H1 (cell line): ENCODE measurements at places on chromosomes 4 and X. TPM values are rescaled to one million over a fixed set of nuclear protein-coding genes. Genes with fewer than 3 reads are reported as not detected.

The TEX11 gene
- 0.61 and 0.74 TPM in 2 replicates for total RNA-seq

The JAKMIP1 gene
- 3.9 and 4.4 TPM in 2 replicates for total RNA-seq

The NALF2 gene
- 15.6 and 16.1 TPM in 2 replicates for total RNA-seq

The RAB33A gene
- total RNA-seq, result 2.8 and 3.9 TPM in 2 replicates

The CFAP47 gene
- total RNA-seq, result 0.04 TPM in 1 of 2 replicates, not detected in the other

GRCh38 chrX:101262590-101262989, 28.5 kb downstream of the TAF7L start:
- no peaks in the 10 kb centered on the region for H3K4me1 ChIP-seq
- H3K27me3 ChIP-seq, result no peaks in the 10 kb centered on the region
- H3K36me3 ChIP-seq, result no peaks in the 10 kb centered on the region
- no peak for DNase-seq
- no peak overlapping the region for H3K27ac ChIP-seq

GRCh38 chr4:152696764-152697261, 17.0 kb upstream of the TMEM154 start:
- no peaks in the 10 kb centered on the region; the same call in 1 of the 2 replicates for H3K36me3 ChIP-seq
- peaks cover 7% of the 10 kb centered on the region for H3K4me1 ChIP-seq
- no peak overlapping the region for H3K4me3 ChIP-seq

- DNase-seq, result no peak
- no peaks in the 10 kb centered on the region for H3K36me3 ChIP-seq
- H3K27ac ChIP-seq, result no peak overlapping the region
- H3K4me1 ChIP-seq, result no peaks in the 10 kb centered on the region
- H3K27me3 ChIP-seq, result no peaks in the 10 kb centered on the region
- no peak overlapping the region for H3K4me3 ChIP-seq
These were observed 26.0 kb downstream of the TKTL1 start for GRCh38 chrX:154321594-154321993.

- H3K4me1 ChIP-seq, result no peaks in the 10 kb centered on the region
- no peaks in the 10 kb centered on the region for H3K27me3 ChIP-seq
- no peak overlapping the region for H3K27ac ChIP-seq
These were observed 38.2 kb upstream of the MAMLD1 start for GRCh38 chrX:150324919-150325318.

- no peaks in the 10 kb centered on the region for H3K4me1 ChIP-seq
- no peaks in the 10 kb centered on the region for H3K27me3 ChIP-seq
- no peak for DNase-seq
- no peak overlapping the region for H3K4me3 ChIP-seq
- no peaks in the 10 kb centered on the region for H3K36me3 ChIP-seq
- no peak overlapping the region for H3K27ac ChIP-seq
These were observed 50.5 kb upstream of the OGT start for GRCh38 chrX:71482228-71482958.

DNA sequence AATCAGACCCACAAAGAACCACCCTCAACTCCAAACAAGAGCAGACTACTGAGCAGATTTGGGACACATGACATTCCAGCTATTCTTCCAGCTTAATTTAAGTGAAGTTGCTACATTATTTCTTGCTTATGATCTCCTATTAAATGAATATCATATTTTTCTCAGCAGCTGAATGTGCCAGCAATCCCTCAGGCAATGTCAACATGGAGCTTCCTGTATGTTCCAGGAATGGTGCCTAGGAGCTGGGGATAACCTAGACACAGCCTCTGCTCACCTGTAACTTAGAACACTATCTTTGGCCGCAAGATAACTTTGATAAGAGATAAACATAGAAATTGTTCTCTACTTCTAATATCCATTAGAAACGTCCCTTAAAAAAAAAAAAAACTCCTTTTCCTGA, 274.4 kb upstream of the RASGEF1B start:
- no peak for DNase-seq
- H3K4me1 ChIP-seq, result no peaks in the 10 kb centered on the region
- no peaks in the 10 kb centered on the region for H3K27me3 ChIP-seq
- H3K4me3 ChIP-seq, result no peak overlapping the region
- no peaks in the 10 kb centered on the region for H3K36me3 ChIP-seq

DNA sequence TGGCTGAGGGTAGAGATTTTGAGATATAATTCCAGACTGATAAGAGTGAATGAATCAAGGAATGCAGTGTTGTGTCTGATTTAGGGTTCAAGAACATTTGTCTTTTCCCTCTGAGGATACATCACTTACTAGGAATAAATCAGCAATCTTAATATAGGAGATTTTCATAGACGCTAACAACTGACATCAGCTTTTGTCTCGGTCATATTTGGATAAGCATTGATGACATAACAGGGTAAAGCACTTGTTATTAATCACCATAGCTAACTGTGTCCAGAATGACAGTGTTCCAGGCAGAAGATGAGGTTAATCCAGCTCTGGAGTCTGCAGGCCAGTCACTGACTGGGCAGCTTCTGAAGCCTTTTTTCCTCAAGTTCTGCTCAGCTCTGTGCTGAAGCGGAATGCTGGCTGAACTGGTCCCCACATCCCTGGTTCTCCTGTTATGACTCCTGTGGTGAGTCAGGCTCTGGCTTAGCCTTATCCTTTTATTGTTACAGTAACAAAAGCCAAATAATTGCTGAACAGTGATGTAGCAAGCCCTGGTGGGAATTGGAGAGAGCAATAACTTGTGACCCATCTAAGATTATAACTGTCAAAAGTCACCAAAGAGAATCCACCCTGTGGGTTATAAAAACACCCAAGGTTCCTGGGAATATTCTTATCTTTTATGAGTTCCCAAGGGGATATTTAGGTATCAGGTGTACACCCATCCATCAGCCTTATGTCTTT, 41.8 kb downstream of the FNIP2 start:
- H3K27me3 ChIP-seq, result no peaks in the 10 kb centered on the region
- no peaks in the 10 kb centered on the region for H3K36me3 ChIP-seq
- H3K4me1 ChIP-seq, result peaks cover under 1% of the 10 kb centered on the region; the same call in 1 of the 2 replicates
- H3K27ac ChIP-seq, result no peak overlapping the region

DNA sequence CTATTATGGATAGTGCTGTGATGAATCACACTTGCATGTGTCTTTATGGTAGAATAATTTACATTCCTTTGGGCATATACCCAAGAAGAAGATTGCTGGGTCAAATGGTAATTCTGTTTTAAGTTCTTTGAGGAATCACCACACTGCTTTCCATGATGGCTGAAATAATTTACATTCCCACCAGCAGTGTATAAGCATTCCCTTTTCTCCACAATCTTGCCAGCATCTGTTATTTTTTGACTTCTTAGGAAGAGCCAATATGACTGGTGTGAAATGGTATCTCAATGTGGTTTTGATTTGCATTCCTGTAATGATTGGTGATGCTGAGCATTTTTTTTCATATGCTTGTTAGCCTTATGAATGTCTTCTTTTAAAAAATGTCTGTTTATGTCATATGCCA, 1120.2 kb downstream of the ARAP2 start:
- no peaks in the 10 kb centered on the region for H3K36me3 ChIP-seq
- DNase-seq, result no peak
- no peaks in the 10 kb centered on the region for H3K4me1 ChIP-seq
- H3K4me3 ChIP-seq, result no peak overlapping the region
- no peaks in the 10 kb centered on the region for H3K27me3 ChIP-seq
